ACHN (cell line): ENCODE measurements at places on chromosomes 6 and 20.

- peak; percentile 4 for DNase-seq
Observed at GRCh38 chr20:11902285-11902697, 15.4 kb upstream of the BTBD3 start.

- DNase-seq, result peak; percentile 16
Observed at GRCh38 chr6:150252714-150253444, 110.0 kb downstream of the PPP1R14C start.

GRCh38 chr20:59573837-59574236, 30.5 kb upstream of the PHACTR3 start:
- no peak for DNase-seq

- DNase-seq, result no peak
Observed at GRCh38 chr6:37005827-37006567, 542 bp downstream of the FGD2 start.

GRCh38 chr6:129612440-129612839, 97.5 kb downstream of the ARHGAP18 start:
- DNase-seq, result no peak

DNA sequence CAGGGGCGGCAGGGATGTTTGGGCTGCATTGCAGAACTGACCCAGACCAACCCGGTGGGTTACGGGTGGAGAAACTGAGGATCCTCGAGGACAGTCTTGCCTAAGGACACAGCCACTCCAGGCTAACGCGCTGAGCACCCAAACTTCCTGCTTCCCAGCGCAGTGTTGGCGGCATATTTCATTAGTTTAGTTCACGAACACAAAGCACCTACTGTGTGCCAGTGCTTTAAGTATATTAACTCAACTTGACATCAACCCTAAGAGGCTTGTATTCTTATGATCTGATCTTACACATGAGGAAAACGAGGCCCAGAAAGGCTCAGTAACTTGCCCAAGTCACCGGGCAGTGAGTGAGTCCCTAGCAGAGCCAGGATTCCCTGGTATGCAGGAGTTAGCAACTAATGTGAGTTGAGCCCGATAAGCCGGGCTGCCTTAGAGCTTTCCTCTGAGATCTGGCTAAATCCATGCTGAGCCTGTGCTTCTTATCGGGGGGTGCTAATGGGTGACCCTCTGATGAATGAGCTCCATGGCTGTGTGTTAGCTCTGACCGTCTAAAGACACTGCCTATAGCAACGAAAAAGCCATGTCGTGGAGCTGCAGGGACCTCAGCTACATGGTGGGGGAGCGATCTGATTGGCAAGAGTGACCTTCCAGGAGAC, 92.7 kb downstream of the CD40 start:
- DNase-seq, result no peak

DNA sequence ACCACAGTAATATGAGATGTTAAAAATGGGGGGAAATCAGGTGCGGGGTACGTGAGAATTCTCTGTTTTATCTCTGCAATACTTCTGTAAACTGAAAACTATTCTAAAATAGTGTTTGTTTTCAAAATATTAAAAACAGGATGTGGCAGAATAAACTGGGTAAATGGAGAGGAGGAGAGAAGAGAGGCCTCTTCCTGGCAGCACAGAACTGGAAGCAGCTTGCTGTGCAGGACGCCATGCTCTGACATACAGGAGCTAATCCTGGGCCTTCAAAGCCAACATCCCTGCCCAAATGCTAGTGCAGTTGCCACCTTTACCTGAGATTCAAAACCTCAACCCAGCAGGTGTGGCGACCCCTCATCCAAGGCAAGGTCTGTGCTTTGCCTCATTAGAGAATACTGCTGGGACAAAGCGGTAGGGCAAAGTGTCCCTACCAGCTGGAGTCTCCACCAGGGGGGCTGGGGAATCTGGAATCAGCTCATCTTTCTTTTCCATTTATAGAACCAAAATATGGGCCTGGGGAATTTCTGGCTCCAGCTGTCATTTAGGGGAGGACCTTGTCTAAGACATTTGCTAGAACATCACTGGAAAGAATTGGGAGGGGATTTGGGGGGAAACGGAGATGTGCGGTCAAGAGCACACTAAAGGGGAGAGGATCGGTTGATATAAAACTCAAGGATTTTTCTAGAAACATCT, 67.3 kb downstream of the SCML4 start:
- no peak for DNase-seq

- no peak for DNase-seq
Observed at GRCh38 chr6:68740828-68741500, 105.9 kb downstream of the ADGRB3 start.

- no peak for DNase-seq
Observed at GRCh38 chr20:45834797-45835161, 1.2 kb downstream of the SNX21 start.

DNA sequence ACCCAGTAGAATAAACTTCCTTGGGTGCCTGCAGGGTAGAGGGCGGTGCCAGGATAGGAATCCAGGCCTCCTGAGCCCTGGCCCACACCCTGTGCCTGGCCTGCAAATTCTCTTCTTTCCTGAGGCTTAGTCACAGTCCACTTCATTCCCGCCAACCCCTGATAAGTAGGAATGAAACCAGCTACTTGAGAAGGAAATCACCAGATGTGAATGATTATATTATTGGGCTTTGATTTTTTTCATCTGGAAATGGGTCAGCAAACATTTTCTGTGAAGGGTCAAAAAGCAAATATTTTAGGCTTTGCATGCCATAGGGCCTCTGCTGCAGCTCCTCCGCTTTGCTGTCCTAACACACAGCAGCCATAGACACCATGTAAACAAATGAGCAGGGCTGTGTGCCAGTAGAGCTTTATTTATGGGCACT, 50.2 kb downstream of the STK35 start:
- peak; percentile 42 for DNase-seq

DNA sequence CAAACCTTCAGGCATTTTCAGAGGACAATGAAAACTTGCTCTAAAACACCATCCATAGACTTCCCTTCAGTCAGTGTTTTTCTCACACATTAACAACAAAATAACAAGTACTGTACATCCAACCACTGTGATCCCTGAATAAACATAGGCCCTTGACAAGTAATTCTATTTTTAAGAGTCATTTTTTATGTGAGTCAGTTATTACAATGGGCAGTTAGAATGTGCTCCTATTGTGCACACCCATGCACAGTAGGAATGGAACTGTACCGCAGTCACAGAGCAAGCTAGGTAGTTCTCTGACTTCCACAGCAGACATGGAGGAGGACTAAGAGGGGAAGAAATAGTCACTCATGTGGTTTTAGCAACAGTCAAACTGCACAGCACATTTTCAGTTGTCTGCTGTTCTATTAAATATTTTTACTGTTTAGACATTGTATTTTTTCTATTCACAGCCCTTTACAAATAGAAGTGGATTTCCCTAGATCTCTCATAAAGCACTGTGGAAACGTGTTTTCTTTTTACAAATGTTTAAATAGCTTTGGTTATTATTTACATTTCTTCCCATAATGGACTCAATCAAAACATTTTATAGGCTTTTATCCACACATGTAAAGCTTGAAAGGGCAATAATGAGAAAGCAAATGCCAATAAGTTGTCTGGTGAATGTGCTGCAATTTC, 100.4 kb downstream of the JAG1 start:
- no peak for DNase-seq

DNA sequence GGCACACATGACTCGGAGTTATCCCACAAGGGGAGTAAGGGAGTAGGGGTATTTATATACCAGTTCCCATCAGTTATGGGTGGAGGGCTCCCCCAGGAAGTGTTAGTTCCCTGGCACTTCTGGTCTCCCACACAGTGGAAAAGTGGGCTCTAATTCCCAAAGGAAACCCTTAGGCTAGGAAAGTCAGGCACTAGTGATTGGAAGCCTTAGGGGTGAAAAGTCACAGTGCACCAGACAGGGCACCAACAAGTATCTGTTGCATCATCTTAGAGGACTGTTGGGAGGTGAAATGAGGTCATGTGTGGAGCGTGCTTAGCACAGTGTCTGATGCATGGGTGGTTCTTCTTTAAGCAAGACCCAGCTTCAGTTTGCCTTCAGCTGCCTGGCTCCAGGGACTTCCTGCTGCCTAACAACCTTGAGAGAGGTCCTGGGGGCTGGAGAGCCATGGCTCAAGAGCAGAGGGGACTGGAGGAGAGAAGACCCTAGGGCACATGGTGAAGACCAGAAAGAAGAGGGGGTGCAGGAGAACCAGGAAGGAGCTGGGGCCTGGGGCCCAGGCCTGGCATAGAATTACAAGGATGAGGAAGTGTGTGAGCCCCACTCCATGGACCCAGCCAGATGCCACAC, 7.5 kb upstream of the FOXP4 start:
- no peak for DNase-seq

- DNase-seq, result no peak
Observed at GRCh38 chr20:4180356-4180755, 165.0 kb upstream of the RNF24 start.

DNA sequence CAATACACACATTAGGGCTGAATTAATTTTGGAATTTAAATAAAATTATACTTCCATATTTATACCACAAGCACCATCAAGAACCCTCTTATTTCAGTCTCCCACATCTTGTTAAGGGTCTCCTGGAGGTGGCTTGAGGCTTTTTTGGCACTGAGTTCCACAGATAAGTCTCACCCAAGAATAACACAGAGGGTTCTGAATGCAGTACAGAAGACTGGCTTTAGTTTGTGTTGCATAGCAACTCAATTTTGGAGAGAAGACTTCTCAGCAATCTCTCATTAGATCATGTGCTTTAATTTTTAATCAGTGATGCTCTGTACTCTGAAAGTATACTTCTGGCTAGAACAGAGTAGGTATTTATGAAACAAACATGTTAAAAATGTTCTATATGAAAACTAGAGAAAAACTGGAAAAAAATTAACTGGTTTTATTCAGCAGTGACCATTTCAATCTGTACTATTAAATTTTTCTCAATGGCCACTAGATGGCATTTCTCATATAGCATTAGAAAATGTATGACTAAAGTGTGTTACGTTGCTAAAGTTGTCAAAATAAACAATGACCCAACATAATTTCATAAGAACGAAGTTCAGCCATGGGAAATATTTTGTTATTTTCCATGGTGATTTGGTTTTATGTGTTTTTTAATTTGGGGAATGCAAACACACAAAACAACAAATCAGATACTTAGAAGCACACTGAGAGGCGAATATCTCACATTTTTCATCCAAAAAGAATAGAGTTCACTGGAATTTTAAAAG, 32.7 kb upstream of the MAP7 start:
- DNase-seq, result peak; percentile 50

GRCh38 chr20:41531518-41532275, 86.5 kb downstream of the CHD6 start:
- DNase-seq, result no peak

DNA sequence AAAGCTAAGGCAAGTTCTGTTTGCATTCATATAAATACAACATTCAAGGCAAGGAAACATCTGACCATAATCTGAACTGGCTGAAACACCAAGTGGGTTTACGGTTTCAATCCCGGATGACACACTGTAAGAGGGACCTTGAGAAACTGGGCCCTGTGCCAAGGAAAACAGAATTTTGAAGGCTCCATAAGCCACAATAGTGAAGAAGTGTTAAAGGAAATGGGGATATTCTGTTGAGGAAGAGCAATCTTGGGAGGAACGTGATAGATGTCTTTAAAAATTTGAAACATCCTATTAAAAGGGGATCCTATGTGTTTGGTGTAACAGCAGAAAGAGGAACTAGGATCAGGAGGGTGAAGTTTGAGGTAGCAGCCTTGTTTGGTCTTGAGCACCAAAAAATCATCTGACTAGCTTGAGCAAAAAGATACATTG, 82.4 kb upstream of the TAB2 start:
- no peak for DNase-seq

GRCh38 chr20:8228315-8228714, 96.2 kb downstream of the PLCB1 start:
- DNase-seq, result no peak

- peak; percentile 73 for DNase-seq
Observed at GRCh38 chr6:42451333-42452170, at the start of gene TRERF1. Gene TRERF1 (minus strand): TSS chr6:42451926. CDS start chr6:42269590, 182,336 bp downstream.

DNA sequence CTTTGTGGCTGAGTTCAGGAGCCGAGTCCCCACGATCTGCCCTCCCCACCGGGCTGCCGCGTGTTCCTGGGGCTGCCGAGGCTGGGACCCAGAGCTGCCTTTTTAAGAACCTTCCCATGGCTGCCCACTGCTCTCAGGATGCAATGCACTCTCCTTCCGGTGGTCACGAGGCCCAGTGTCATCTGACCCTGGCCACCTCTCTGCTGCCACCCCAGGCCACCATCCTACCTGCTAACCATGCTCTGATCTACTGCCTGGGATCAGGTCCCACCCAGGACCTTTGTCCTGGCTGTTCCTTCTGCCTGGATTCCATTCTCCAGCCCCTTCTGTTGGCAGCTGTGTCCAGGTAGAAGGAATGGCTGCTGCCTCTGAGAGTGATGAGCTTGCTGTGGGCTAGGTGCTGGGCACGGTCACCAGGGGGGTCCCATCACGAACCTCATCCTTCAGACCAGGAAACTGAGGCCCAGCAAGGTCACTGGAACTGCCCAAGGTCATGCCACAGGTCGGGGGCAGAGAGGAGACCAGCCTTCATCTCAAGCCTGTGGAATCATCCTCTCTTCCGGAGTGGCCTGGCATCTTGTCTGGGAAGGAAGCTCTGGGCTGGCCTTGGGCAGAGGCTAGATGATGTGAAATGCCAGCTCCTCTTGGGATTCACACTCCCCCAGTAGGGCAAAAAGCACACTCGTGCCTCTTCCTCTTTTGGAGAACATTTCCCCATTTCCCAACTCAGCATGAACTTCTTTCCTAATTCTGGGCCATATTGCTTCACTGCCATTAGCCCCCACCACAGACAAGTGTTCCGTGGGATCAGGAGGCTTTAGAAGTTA, 20.5 kb downstream of the PCK1 start:
- DNase-seq, result no peak

DNA sequence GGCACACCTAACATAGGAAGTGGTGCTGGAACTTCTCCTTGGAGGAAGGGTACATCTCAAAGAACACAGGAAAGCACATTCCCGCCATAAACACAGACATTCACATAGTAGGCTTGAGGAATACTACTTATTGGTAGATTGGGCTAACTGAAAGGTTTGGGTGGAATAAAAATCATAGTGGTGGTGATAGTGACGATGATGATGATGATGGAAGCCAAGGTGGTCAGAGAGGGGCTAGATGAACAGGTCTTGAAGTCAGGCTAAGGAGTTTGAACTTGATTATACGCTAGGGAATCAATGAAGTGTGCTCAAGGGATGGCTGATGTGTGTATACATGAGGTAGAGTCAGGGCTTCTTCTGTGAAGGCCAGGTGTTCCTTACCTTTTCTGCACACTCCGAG, 12.0 kb upstream of the PLEKHG1 start:
- DNase-seq, result no peak

GRCh38 chr6:64732888-64733287, 974.1 kb downstream of the EYS start:
- DNase-seq, result peak; percentile 15

- DNase-seq, result peak; percentile 70
Observed at GRCh38 chr6:137589067-137589848, 95.1 kb upstream of the OLIG3 start.

DNA sequence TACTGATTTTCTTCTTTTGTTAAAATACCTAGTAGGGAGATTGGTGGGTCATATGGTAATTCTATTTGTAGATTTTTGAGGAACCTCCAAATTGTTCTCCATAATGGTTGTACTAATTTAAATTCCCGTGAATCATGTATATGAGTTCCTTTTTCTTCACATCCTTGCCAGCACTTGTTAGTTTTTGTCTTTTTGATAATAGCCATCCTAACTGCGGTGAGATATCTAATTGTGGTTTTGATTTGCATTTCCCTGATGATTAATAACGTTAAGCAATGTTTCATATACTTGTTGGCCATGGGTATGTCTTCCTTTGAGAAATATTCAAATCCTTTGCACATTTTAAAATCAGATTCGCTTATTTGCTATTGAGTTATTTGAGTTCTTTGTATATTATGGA, 110.9 kb downstream of the JAG1 start:
- no peak for DNase-seq
